ENCODE measurements at places on chromosomes 1 and 21.

- no peak for DNase-seq
Observed at GRCh38 chr1:110120960-110121561, 8.8 kb downstream of the UBL4B start.

DNA sequence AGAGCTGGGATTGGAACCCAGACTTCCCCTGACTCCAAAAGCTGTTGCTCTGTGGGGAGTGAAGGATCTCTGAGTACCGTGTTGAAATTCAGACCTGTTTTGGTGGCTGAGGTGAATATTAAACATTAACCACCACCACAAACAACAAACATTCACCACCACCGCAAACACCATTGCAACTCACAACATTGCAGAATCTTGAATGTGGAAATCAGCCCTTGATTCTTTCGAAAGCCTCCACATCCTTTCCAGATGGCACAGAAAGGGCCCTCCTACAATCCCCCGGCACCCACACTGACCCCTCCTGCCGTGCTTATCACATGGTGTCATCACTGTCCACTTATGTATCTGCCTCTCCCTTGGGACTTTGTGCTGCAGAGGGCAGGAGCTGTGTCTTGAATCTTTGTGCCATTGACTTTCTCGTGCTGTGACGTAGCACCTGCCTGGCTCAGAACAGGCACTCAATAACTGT lies 1.4 kb downstream of the CDA start:
- no peak for DNase-seq

- no peak for DNase-seq
Observed at GRCh38 chr1:214708321-214708955, 105.4 kb downstream of the CENPF start.

GRCh38 chr21:45280178-45280821 lies 7.4 kb downstream of the POFUT2 start:
- DNase-seq, result no peak

GRCh38 chr1:45945426-45945825 lies 142.0 kb downstream of the MAST2 start:
- DNase-seq, result no peak

DNA sequence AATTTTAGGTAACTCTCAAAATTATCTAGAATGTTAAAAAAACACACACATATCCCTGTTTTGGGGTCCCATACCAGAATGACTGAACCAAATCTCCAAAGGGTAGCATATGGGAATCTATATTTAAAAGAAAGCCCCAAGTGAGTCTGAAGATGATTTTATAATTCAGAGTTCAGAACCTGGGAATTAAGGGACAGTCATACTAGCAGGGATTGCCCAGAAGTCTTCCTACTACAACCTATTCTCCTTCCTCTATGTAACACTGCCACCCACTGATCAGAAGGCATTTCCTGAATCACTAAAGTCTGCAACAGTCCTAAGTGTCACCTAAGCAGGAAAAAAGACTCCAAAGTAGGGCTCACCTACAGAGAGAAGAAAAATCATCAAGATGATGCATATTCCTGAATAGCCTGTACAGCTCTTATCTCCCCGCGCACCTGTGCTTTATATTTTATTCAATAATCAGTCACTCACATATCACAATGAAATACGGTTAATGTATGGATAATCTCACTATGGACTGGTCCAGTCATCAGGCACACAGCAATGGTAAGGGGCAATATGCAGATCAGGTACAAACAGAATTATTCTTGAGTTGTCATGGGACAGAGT lies 4.9 kb downstream of the RGS1 start:
- DNase-seq, result peak; percentile 71

Data from CD4-positive, alpha-beta T cell treated with Interleukin-4 for 1 hour (primary cell).